NCI-H187 treated with DMSO at 0.1 percent for 48 hours (cell line): ENCODE measurements at places on chromosomes 7 and 10.

GRCh38 chr10:100728928-100729861 lies 16.2 kb upstream of the PAX2 start:
- no peak for DNase-seq

GRCh38 chr10:75003891-75004290 lies 107.6 kb upstream of the SAMD8 start:
- DNase-seq: no peak

- no peak for DNase-seq
Measured at GRCh38 chr10:114258274-114258840, 19.3 kb downstream of the VWA2 start.

- DNase-seq: no peak
Measured at GRCh38 chr7:139589474-139589873, 66.0 kb downstream of the CLEC2L start.

DNA sequence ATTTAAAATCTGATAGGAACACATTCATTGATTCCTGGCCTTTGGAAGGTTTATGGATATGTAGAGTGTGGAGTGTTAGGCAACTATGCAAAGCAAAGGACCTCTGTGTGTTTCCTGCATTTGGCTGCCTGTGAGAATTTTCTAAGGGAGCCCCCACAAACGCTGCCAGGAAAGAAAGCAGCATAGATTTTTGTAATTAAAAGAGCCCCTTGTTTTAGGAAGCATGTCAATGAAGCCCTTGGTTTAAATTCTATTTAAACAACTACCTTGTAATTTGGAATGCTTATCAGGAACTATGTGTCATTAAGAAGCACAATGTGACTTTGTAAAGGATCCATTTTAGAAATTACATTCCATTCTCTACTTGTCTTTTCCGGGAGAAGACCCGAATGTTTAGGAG lies 742.5 kb downstream of the NXPH1 start:
- DNase-seq: no peak

DNA sequence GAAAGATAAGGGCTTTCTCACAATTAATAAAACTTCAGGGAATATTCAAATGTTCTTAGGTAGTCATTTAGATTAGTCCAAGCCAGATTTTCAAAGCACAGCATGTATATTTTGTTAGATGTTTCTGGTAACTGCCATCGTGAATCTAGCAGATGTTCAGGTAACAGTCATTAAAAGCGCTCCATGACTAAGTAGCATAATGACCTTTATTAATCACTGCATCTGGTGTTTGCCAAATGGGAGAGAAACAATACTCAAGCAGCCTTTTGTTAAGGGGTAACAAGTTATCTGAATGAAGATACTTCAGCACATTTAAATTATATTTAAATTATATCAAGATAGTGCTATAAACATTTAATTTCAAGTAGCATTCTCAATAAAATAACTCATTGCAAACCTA lies 47.5 kb downstream of the USP6NL start:
- no peak for DNase-seq

GRCh38 chr7:48016641-48017040 lies 12.3 kb downstream of the SUN3 start:
- DNase-seq: no peak
